Suprapubic skin (tissue), 4 donors: ENCODE measurements at places on chromosomes 13 and 19.

GRCh38 chr19:42683917-42684513 lies 56.3 kb downstream of the PSG3 start:
- no peaks in the 10 kb centered on the region for H3K36me3 ChIP-seq
- H3K4me1 ChIP-seq = no peaks in the 10 kb centered on the region
- no peaks in the 10 kb centered on the region for H3K27me3 ChIP-seq
- H3K27ac ChIP-seq = no peak overlapping the region
- H3K4me3 ChIP-seq = no peak overlapping the region

DNA sequence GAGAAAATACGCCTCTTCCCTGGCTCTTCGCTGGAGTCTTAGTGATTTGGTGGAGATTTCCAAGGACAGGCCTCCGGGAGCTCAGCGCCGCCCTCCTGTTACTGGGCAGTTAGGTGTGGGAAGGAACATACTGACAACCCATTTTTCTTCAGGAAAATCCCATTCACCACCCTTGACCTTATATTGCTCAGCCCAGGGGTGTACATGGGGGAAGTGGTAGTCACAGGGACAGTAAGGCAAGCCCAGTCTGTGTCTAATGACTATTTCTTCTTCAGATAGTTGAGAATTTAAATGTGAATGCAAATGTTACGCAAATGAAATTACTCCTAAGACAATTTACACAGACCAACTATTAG lies 119.4 kb downstream of the UQCRFS1 start:
- H3K4me1 ChIP-seq = peaks cover 17% of the 10 kb centered on the region
- no peaks in the 10 kb centered on the region for H3K27me3 ChIP-seq
- no peak overlapping the region for H3K27ac ChIP-seq
- H3K4me3 ChIP-seq = no peak overlapping the region
- no peaks in the 10 kb centered on the region for H3K36me3 ChIP-seq
- no peak for DNase-seq

DNA sequence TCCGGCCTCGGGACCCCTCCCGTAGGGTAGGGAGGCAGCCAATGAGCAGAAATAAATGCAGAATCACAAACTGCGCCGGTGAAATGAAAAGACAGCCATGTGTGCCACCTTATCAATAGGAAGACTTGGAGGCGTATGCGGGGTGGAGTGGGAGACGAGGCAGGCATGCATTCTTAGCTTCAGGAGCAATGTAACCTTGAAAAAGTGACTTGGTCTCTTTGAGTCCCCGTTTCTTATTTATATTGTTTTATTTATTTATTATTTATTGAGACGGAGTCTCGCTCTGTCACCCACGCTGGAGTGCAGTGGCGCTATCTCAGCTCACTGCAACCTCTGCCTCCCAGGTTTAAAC lies 16.0 kb downstream of the SSC5D start:
- no peak overlapping the region for H3K27ac ChIP-seq
- peaks cover 10% of the 10 kb centered on the region for H3K4me1 ChIP-seq
- no peaks in the 10 kb centered on the region for H3K27me3 ChIP-seq
- H3K4me3 ChIP-seq = peak overlapping the region; percentile 48
- H3K36me3 ChIP-seq = no peaks in the 10 kb centered on the region

- no peaks in the 10 kb centered on the region for H3K27me3 ChIP-seq
- H3K4me3 ChIP-seq = no peak overlapping the region
- H3K36me3 ChIP-seq = no peaks in the 10 kb centered on the region
Measured at GRCh38 chr13:44068737-44069136, 189.0 kb downstream of the LACC1 start.

GRCh38 chr19:51716925-51717324 lies 6.9 kb downstream of the HAS1 start:
- no peaks in the 10 kb centered on the region for H3K36me3 ChIP-seq
- H3K27me3 ChIP-seq = peaks cover 41% of the 10 kb centered on the region
- H3K4me1 ChIP-seq = peaks cover 12% of the 10 kb centered on the region
- no peak for DNase-seq
- no peak overlapping the region for H3K4me3 ChIP-seq
- H3K27ac ChIP-seq = no peak overlapping the region

- peaks cover 22% of the 10 kb centered on the region for H3K4me1 ChIP-seq
- peak overlapping the region; percentile 26 for H3K4me3 ChIP-seq
- H3K36me3 ChIP-seq = no peaks in the 10 kb centered on the region
- peaks cover 32% of the 10 kb centered on the region for H3K27me3 ChIP-seq
Measured at GRCh38 chr19:35533822-35534392, 651 bp downstream of the GAPDHS start.

DNA sequence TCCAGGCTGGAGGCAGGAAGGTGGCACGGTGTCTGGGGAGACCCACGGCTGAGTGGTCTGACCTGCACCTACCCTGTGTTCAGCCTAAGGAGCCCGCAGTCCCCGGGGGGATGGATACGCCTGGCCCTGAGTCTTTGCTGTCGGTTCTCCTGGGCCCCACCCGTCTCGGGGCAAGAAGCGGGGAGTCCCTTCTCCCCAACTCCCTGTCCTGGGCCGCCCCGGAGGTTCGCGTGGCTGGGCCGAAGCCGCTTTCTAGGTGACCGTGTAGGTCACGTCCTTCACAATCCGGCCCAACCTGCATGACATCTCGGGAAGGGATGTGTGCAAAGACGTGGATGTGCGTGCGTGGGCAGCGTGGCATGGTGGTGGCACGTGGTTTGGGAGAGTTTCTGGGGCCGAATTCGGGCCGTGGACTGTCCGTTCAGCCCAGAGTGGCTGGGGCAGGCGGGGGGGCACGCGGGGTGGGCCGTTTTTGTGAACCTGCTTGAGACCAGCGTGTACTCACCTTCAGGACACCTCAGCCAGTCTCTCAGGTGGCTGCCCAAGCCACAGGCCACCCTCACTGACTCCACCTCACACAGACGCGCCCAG lies 103.3 kb downstream of the PTPRS start:
- peaks cover 36% of the 10 kb centered on the region for H3K36me3 ChIP-seq
- no peaks in the 10 kb centered on the region for H3K27me3 ChIP-seq
- DNase-seq = no peak
- no peak overlapping the region for H3K27ac ChIP-seq
- no peak overlapping the region for H3K4me3 ChIP-seq

DNA sequence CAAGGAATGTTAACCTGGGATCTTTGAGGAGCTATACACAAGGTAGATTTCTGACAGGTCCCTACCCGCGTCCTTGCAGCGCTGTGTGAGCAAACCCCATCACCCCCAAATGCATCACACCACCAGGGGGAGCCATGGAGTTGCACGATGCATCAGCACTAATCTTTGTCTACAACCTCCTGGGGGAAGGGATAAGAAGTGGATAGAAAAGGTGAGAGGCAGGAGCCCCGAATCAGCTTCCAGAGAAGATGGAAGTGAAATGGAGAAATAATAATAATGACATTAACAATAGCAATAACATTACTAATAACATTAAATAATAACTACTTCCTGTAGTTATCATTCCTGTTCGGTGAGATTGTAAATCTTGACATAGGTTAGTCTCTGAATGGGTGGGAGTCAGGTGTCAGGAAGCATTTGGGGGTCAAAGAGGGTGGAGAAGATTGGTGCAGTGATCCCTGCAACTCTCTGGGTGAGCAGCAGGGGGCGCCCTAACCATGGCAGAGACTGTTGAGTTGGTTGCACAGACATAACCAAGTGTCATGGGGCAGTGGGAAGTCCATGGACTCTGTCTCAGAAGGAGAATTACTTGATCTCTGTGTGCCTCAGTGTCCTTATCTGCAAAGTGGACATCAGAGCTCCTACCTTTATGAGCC lies 16.5 kb downstream of the SIGLEC7 start:
- no peak overlapping the region for H3K27ac ChIP-seq
- peaks cover 25% of the 10 kb centered on the region for H3K4me1 ChIP-seq
- no peaks in the 10 kb centered on the region for H3K36me3 ChIP-seq
- H3K4me3 ChIP-seq = no peak overlapping the region
- H3K27me3 ChIP-seq = peaks cover 10% of the 10 kb centered on the region

DNA sequence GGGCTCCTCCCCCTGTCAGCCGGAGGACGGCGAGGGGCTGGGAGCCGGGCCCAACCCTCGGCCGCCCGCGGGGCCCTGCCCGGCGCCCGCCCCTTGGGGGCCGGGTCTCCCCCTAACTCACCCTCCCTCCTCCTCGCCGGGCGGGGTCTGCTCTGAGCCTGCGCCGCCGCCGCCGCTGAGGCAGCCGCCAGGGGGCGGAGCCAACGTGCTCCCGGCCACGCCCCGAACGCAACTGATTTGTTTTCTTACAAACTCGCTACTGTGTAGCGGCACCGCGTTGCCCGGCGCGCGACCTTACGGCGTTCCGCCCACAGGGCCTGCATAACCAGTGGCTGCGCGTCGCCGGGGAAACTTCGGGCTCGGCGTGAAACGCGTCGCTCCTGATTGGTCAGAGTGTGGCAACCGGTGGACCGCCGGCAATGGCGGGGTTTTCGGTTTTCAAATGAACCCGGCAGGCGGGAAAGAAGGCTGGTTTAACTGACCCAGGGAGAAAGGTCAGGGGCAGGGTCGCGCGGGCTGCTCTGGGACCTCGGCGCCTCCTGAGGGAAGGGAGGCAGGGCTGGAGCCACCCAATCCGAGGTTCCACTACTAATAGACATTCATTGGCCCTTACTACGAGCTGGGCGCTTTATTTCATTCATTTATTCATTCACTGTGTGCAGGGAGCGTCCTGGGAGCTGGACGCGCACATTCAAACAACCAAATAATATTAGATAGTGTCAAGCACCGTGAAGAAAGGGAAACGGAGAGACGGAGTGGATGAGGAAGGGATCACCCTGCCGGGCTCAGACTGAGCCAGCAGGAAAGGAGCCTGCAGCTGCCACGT lies at the start of gene CDKN2D:
CDKN2D (minus strand) TSS at position 154 of the 826 bp plus-strand sequence. CDS start 326 bp downstream, outside the sequence.
- H3K4me3 ChIP-seq = peak within 1 kb of the TSS; percentile 92
- peaks cover 50% of the 10 kb centered on the region for H3K4me1 ChIP-seq
- peak; percentile 100 for DNase-seq

GRCh38 chr19:17847538-17848366 lies at the start of gene JAK3:
Gene JAK3, minus strand, starts transcription at chr19:17847982. Its CDS starts 3,565 bp downstream, at chr19:17844417.
- no peak for DNase-seq
- H3K27me3 ChIP-seq = peaks cover 3% of the 10 kb centered on the region
- H3K27ac ChIP-seq = peak within 1 kb of the TSS; percentile 68
- peaks cover 20% of the 10 kb centered on the region for H3K4me1 ChIP-seq
- H3K4me3 ChIP-seq = peak within 1 kb of the TSS; percentile 46

GRCh38 chr13:98325724-98326123 lies 148.7 kb upstream of the RNF113B start:
- H3K4me1 ChIP-seq = peaks cover 21% of the 10 kb centered on the region
- no peaks in the 10 kb centered on the region for H3K36me3 ChIP-seq
- no peak overlapping the region for H3K4me3 ChIP-seq
- no peak overlapping the region for H3K27ac ChIP-seq
- no peak for DNase-seq
- no peaks in the 10 kb centered on the region for H3K27me3 ChIP-seq

DNA sequence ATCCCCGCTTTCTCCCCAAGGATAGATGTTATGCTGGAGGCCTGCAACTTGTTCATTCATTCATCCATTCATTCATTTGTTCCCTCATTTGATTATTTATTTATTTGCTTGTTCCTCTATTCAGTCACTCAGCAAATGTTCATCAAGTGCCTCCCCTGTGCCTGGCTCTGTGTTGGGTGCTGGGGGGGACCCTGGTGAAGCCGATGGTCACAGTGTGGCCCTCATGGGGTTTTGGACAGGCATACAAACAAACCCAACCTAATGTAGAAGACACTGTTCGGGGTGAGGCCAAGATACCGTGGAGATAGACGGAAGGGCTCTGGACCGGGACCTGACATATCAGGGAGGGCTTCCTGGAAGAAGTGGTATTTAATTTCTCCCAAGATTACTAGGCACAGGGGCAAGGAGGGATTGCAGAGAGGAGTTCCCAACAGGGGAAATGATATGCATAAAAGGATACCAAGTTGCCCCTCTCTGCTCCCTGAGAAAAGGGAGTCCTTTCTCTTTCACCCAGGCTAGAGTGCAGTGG lies 58.1 kb downstream of the ZNF536 start:
- no peaks in the 10 kb centered on the region for H3K4me1 ChIP-seq
- no peak for DNase-seq
- peaks cover 3% of the 10 kb centered on the region for H3K27me3 ChIP-seq
- no peaks in the 10 kb centered on the region for H3K36me3 ChIP-seq
- no peak overlapping the region for H3K27ac ChIP-seq
- no peak overlapping the region for H3K4me3 ChIP-seq

DNA sequence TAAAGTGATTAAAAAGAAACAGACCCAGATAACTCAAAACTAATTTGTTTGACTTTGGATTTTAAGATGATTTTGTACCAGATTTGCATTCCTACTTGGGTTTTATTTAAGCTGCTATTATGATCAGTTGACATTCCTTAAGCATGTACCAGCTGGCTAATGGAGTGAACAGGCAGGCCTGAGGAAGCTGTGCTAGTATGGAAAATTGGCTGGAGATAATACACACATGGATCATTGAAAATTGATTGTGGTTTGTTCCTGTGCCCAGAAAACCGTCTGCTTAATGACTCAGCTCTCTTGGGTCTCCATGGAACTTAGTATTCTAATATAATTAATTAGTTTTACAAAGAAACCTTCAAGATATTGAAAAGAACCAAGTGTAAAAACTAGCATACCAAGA lies 22.6 kb downstream of the POLR1D start:
- peaks cover 46% of the 10 kb centered on the region for H3K4me1 ChIP-seq
- H3K4me3 ChIP-seq = no peak overlapping the region
- peaks cover 12% of the 10 kb centered on the region for H3K36me3 ChIP-seq
- H3K27ac ChIP-seq = peak overlapping the region; percentile 62
- no peaks in the 10 kb centered on the region for H3K27me3 ChIP-seq
- DNase-seq = no peak

DNA sequence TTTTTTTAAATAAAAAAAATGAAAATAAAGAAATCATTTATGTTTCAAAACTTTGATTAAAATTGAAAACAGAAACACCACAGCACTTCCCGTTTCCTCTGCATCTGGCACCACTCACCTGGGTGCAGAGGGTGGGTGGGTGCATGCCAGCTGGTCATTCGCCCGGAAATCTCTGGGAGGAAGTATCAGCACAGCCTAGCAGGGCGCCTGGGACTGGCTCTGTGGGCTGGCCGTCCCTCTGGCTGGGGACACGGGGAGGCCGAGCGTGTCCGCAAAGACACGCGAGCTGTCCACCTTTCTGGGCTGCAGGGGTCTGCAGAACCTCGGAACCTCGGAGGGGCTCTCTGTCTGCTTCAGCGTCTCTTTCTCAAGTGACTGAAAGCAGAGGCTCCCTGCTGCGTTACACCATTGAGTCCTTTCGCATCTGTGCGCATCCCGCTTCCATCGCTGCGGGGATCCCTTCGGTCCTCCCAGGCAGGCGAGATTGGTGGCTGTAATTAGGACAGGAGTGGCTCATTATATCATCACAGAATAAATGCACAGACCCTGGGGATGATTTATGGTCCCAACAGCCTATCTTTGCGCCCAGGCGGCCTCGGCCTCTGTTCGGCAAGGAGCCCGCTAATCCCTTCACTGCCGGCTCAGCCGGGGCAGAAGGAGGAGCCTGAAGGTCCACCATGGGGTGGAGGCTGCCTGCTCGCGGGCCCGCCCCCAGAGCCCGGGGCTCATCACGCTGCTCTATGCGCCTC lies 17.2 kb downstream of the CRTC1 start:
- H3K36me3 ChIP-seq = no peaks in the 10 kb centered on the region
- H3K4me1 ChIP-seq = peaks cover 24% of the 10 kb centered on the region
- peak; percentile 78 for DNase-seq
- peak overlapping the region; percentile 52 for H3K4me3 ChIP-seq

DNA sequence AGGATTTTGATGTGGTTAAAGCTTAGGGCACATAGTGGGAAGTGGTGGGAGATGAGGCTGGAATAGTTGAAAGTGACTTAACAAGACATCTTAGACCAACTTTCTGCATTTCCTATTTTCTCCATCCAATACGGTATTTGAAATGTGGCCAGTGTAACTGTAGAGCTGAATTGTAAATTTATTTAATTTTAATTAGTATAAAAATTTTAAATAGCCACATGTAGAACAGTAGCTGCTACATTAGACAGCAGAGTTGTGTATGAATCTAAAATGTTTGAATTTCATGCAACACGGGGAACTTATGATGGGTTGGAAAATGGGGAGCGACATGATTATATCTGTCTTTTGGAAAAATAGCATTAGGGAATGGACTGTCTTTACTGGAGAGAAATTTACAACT lies 7.1 kb upstream of the SCEL start:
- no peak for DNase-seq
- H3K36me3 ChIP-seq = no peaks in the 10 kb centered on the region
- peaks cover 13% of the 10 kb centered on the region for H3K4me1 ChIP-seq
